ENCODE measurements at places on chromosomes 1 and 21. TPM values are rescaled to one million over a fixed set of nuclear protein-coding genes. Genes with fewer than 3 reads are reported as not detected.

- H3K27ac ChIP-seq = no peak overlapping the region
- no peaks in the 10 kb centered on the region for H3K27me3 ChIP-seq
- no peak for DNase-seq
- H3K4me1 ChIP-seq = peaks cover 2% of the 10 kb centered on the region
- no peak overlapping the region for H3K4me3 ChIP-seq
Measured at GRCh38 chr1:223116950-223117349, 26.1 kb downstream of the TLR5 start.

- no peak for DNase-seq
- no peak overlapping the region for H3K27ac ChIP-seq
- no peak overlapping the region for H3K4me3 ChIP-seq
- no peaks in the 10 kb centered on the region for H3K36me3 ChIP-seq
- peaks cover 50% of the 10 kb centered on the region for H3K27me3 ChIP-seq
Measured at GRCh38 chr1:50426702-50427085, 3.5 kb upstream of the DMRTA2 start.

The AADACL3 gene
- not detected for total RNA-seq

DNA sequence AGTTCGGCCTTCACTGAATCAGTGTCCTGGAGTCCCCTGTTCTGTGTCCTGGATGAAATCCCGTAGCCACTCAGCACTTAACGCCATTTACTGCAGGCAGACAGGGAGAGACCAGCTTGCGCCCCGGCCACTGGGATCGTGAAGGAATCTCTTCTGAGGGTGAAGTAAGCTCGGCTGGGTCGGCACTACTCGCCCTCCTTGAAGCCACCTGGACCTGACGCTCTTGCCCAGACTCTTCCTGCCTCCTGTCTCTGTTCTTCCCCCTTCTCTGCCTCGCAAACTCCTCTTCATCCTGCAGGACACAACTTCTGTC lies 99.9 kb upstream of the ZBTB40 start:
- no peaks in the 10 kb centered on the region for H3K36me3 ChIP-seq
- H3K4me1 ChIP-seq = no peaks in the 10 kb centered on the region
- H3K4me3 ChIP-seq = no peak overlapping the region
- peaks cover 5% of the 10 kb centered on the region for H3K27me3 ChIP-seq
- no peak for DNase-seq
- no peak overlapping the region for H3K27ac ChIP-seq

- peak overlapping the region; percentile 93 for H3K27ac ChIP-seq
- no peak overlapping the region for H3K4me3 ChIP-seq
- peaks cover 72% of the 10 kb centered on the region for H3K4me1 ChIP-seq
- DNase-seq = no peak
- no peaks in the 10 kb centered on the region for H3K36me3 ChIP-seq
Measured at GRCh38 chr1:235079443-235080296, 49.0 kb downstream of the TOMM20 start.

Measured in ascending aorta (tissue), 2 donors.